Osteoblast (primary cell): ENCODE measurements at places on chromosomes 2 and 18. TPM values are rescaled to one million over a fixed set of nuclear protein-coding genes. Genes with fewer than 3 reads are reported as not detected.

Gene ZNF521
- total RNA-seq, result 27.5 and 33.6 TPM in 2 replicates

GRCh38 chr18:39494211-39494896 lies 1928.8 kb upstream of the CELF4 start:
- DNase-seq, result no peak

GRCh38 chr2:231527955-231528635 lies 2.1 kb downstream of the NMUR1 start:
- DNase-seq, result peak; percentile 39

DNA sequence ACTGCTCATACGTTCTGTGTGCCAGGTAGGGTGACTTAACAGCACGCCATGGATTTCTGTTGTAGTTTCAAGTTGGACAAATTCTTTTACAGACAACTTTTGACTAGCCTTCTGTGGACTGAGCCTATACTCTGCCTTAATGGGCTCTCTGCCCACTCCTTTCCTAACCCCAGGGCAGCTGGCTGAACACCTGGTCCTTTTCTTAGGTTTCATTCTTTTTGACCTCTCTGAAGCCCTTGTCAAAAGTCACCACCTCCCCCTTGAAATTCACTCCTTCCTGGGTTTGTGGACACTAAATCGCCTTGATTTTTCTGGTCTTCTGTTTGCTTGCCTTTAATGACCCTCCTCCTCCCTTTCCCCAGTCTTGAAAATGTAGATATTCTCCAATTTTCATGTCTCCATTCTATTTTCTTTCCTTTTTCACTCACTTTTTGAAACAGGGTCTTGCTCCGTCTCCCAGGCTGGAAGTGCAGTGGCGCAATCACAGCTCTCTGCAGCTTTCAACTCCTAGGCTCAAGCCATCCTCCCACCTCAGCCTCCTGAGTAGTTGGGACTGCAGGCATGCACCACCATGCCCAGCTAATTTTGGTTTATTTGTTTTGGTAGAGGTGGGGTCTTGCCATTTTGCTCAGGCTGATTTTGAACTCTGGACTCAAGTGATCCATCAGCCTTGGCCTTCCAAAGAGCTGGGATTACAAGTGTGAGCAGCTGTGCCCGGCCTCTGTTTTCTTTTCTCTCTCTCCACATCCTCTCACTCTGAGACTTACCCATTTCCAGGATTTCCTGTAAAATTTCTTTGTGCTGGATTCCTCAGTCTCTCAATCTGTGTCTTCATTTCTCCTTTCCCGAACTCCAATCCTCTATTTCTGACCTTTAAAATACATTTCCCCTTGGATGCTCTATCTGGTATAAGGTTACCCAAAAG lies 112.9 kb downstream of the PLB1 start:
- no peak for DNase-seq

DNA sequence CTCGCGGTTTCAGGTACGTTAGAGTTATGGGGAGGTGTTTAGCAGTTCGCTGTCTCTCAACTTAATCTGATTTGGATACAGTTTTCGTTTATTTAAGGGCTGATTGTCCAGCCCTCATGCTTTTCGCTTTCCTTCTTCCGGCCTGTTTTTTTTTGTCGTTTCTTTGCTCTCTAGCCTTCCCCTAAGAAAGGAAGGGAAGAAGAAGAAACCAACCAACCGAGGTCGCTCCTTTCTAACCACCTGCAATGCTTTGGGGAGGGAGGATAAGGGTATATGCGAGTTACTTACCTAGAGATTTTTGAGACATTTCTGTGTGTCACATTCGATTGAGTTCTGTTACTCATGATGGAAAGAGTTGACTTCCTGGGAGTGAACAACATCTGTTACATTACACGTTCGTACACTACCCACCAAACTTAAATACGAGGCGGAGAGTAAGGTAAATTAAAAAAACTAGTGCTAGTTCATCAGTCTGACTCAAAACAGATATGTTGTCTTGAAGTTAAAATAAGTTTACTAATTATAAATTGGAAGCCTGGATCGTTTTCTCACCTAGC lies 918 bp downstream of the EIF5B start:
- no peak for DNase-seq
